Sigmoid colon (tissue), 7 donors: ENCODE measurements at places on chromosomes 2 and 18. TPM values are rescaled to one million over a fixed set of nuclear protein-coding genes. Genes with fewer than 3 reads are reported as not detected.

Gene RGPD4
- not detected for total RNA-seq

DNA sequence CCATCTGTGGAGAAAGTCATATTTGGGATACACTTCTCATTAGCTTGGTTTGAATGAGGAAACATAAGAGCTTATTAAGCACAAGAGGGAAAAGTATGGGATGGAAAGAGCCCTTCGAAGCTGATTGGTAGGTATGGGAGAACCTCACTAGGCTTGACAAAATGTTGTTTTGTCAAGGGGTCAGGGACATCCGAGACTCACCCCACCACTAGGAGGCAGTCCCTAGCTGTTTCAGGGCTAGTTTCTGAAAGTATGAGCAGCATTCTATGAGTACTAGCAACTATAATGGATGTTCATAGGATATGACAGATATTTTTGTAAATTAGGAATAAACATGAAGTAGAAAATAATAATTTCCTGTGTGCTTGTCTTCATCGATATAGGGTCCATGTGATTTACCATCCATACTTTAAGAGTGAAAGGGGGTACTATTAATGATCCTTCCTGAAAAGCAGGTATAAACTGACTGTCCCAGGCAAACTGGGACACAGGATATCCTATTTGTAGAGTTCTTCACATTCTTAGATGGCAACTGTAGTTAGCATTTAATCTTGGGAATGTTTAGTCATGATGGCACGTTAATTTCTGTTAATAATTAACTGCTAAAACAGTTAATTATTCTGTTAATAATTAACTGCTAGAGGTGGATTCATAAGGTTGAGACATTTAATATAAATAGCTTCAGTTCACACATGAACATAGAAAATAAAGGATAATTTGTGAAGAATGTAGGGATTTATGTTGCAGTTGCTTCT is 28.4 kb downstream of the OTX1 start:
- H3K27me3 ChIP-seq = peaks cover 6% of the 10 kb centered on the region
- no peaks in the 10 kb centered on the region for H3K4me1 ChIP-seq
- no peak overlapping the region for H3K4me3 ChIP-seq
- no peak for DNase-seq
- H3K27ac ChIP-seq = no peak overlapping the region
- no peaks in the 10 kb centered on the region for H3K36me3 ChIP-seq

Gene DSG1
- not detected for total RNA-seq

GRCh38 chr18:63444580-63444979 is 22.3 kb upstream of the VPS4B start:
- H3K4me3 ChIP-seq = no peak overlapping the region
- no peaks in the 10 kb centered on the region for H3K27me3 ChIP-seq
- peaks cover 49% of the 10 kb centered on the region for H3K4me1 ChIP-seq
- H3K36me3 ChIP-seq = no peaks in the 10 kb centered on the region
- DNase-seq = no peak

- no peaks in the 10 kb centered on the region for H3K27me3 ChIP-seq
- H3K27ac ChIP-seq = no peak overlapping the region
- no peaks in the 10 kb centered on the region for H3K4me1 ChIP-seq
- H3K36me3 ChIP-seq = no peaks in the 10 kb centered on the region
- no peak overlapping the region for H3K4me3 ChIP-seq
- no peak for DNase-seq
Measured at GRCh38 chr18:45059695-45060094, 379.0 kb downstream of the SETBP1 start.
